ENCODE measurements at places on chromosomes 12 and 14. TPM values are rescaled to one million over a fixed set of nuclear protein-coding genes. Genes with fewer than 3 reads are reported as not detected.

PUS7L gene
- 14.5 TPM for total RNA-seq

MYO1H gene
- not detected for total RNA-seq

CLEC12A gene
- 4.8 TPM for total RNA-seq

FERMT2 gene
- total RNA-seq = 78.2 TPM

SPTSSA gene
- 17.4 TPM for total RNA-seq

CLEC4A gene
- 3.7 TPM for total RNA-seq

PCED1B gene
- 9.2 TPM for total RNA-seq

PEBP1 gene
- total RNA-seq = 321 TPM

NFATC4 gene
- 45.3 TPM for total RNA-seq

NGB gene
- total RNA-seq = not detected

PEX5 gene
- 42.3 TPM for total RNA-seq

C12orf60 gene
- total RNA-seq = 2.0 TPM

GRCh38 chr12:7042842-7043241 lies 17.7 kb upstream of the C1S start:
- no peaks in the 10 kb centered on the region for H3K4me1 ChIP-seq
- no peaks in the 10 kb centered on the region for H3K27me3 ChIP-seq
- H3K36me3 ChIP-seq = no peaks in the 10 kb centered on the region

DNA sequence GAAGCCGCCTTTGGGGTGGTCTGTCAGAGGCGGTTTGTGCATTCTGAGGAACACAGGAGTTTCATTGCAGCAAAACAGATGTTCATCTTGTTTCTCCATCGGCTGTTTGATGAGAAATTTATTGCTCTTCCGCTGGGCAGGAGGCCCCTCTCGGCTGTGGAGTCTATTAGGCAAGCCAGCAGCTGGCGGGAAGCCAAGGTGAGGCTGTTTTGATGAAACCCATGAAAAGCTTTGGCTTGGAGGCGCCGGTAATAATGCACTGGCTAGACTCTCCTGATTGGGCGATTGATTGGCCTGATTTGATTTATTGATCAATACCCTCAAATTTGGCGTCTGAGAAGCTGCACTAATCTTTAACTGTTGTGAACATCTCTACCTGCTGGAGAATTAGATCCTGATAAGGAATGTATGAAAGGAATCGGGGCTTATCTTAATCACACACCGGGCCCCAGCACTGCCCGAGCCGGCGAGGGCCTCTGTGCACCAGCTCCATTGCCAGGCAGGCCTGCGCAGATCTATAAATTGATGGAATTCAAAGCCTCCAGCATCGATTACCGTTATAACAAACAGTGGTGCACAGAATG lies 187.7 kb downstream of the PHETA1 start:
- H3K27me3 ChIP-seq = no peaks in the 10 kb centered on the region
- peak; percentile 89 for DNase-seq
- no peaks in the 10 kb centered on the region for H3K36me3 ChIP-seq
- H3K4me1 ChIP-seq = no peaks in the 10 kb centered on the region
- no peak overlapping the region for H3K4me3 ChIP-seq

DNA sequence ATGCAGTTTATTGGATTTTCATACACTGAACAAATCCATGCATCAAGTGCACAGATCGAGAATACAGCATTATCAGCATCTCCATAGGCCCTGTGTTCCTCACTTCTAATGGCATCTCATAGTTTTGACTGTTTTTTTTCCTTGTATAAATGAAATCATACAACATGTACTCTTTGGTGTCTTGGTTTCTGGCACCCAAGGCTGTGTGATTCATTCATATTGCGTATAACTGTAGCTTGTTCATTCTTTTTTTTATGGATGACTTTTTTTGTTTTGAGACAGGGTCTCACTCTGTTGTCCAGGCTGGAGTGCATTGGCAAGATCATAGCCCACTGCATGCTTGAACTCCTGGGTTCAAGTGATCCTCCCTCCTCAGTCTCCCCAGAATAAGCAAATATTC lies 14.3 kb downstream of the RASSF8 start:
- H3K27me3 ChIP-seq = no peaks in the 10 kb centered on the region
- DNase-seq = no peak
- H3K36me3 ChIP-seq = no peaks in the 10 kb centered on the region
- H3K27ac ChIP-seq = no peak overlapping the region

DNA sequence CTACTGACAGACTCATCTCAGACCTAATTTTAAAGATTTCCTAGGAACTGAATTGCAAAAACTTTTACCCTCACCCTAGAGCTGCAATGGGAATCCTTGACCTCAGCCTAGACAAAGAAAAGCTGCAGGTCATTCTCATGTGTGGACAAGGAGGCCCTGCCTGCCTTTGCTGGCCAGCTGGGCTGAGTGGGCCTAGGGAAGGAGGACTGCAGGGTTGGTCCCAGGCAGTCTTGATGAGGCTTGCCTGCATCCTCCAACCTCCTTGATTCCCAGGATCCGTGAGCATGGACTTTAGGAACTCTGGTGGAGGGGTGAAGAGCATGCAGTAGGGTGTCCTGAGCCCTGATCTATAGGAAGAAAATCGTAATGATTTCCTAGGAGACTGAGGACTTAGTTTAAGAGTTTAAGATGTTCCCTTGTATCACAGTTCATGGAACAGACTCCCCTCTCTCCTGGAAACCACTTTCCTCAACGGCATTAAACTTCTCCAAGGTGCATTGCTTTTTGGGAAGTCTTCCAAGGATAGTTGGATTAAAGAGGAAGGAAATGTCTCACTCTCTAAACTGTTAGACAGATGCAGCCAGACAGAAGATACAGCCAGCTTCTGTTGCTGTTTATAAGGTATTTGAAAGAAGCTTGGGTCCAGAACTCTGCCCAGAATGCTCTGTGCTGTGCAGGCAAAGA lies 55.4 kb upstream of the DDX11 start:
- no peak overlapping the region for H3K4me3 ChIP-seq
- H3K4me1 ChIP-seq = no peaks in the 10 kb centered on the region
- H3K27me3 ChIP-seq = no peaks in the 10 kb centered on the region
- no peak for DNase-seq

GRCh38 chr14:50222055-50222613 lies 9.2 kb downstream of the SOS2 start:
- H3K4me1 ChIP-seq = no peaks in the 10 kb centered on the region
- no peak for DNase-seq
- no peak overlapping the region for H3K4me3 ChIP-seq
- H3K36me3 ChIP-seq = no peaks in the 10 kb centered on the region
- peak overlapping the region; percentile 46 for H3K27ac ChIP-seq
- H3K27me3 ChIP-seq = no peaks in the 10 kb centered on the region

DNA sequence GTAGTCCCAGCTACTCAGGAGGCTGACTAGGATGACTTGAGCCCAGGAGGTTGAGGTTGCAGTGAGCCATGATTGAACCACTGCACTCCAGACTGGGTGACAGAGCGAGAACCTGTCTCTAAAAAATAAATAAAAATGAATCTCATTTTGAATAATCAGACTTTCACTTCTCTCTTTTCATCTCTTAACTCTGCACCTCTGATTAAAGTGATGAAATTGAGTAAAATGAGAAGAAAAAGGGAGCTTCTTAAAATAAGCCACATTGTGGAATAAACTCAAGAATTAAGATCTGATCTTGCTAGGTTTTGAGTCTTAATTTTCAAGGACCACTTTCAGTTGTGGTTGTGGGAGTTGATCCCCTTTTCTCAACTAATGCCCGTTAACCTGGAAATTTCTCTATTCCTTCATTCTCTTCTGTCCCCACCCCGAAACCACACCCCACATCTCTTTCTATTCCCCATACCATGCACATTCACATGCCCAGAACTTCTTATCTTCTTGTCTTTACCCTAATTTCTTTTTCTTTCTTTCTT lies 70.9 kb upstream of the ETV6 start:
- DNase-seq = no peak
- no peaks in the 10 kb centered on the region for H3K27me3 ChIP-seq
- H3K27ac ChIP-seq = no peak overlapping the region

- H3K4me3 ChIP-seq = no peak overlapping the region
- no peaks in the 10 kb centered on the region for H3K36me3 ChIP-seq
- H3K27me3 ChIP-seq = no peaks in the 10 kb centered on the region
These were observed 650.1 kb upstream of the MDGA2 start for GRCh38 chr14:48325486-48325885.

DNA sequence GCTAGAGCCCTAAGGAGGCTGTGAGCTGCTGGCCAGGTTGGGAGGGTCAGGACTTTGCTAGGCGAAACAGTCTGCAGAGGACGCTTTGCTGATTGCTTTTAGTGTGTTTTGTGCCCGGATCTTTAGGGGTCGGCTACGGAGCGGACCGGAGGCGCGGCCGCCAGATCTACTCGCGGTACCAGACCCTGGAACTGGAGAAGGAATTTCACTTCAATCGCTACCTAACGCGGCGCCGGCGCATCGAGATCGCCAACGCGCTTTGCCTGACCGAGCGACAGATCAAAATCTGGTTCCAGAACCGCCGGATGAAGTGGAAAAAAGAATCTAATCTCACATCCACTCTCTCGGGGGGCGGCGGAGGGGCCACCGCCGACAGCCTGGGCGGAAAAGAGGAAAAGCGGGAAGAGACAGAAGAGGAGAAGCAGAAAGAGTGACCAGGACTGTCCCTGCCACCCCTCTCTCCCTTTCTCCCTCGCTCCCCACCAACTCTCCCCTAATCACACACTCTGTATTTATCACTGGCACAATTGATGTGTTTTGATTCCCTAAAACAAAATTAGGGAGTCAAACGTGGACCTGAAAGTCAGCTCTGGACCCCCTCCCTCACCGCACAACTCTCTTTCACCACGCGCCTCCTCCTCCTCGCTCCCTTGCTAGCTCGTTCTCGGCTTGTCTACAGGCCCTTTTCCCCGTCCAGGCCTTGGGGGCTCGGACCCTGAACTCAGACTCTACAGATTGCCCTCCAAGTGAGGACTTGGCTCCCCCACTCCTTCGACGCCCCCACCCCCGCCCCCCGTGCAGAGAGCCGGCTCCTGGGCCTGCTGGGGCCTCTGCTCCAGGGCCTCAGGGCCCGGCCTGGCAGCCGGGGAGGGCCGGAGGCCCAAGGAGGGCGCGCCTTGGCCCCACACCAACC lies 1.5 kb downstream of the HOXC6 start:
- no peak overlapping the region for H3K27ac ChIP-seq
- no peak overlapping the region for H3K4me3 ChIP-seq
- H3K4me1 ChIP-seq = peaks cover 4% of the 10 kb centered on the region
- H3K27me3 ChIP-seq = peaks cover 3% of the 10 kb centered on the region

DNA sequence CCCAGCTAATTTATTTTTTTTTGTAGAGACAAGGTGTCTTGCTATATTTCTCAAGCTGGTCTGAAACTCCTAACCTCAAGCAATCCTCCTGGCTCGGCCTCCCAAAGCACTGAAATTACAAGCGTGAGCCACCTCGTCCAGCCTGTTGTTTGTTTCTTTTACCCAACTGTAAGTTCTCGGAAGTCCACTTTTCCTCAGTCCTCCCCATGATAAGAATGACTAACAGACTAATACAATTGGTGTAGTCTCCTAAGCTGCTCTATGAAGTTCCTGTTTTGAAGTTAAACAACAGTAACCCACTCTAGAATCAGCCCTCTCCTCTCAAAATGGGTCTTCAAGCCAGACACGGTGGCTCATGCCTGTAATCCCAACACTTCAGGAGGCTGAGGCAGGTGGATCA lies 36.5 kb downstream of the HIGD1C start:
- H3K4me1 ChIP-seq = peaks cover 13% of the 10 kb centered on the region
- no peaks in the 10 kb centered on the region for H3K27me3 ChIP-seq
- H3K36me3 ChIP-seq = peaks cover 26% of the 10 kb centered on the region
- H3K4me3 ChIP-seq = no peak overlapping the region

GRCh38 chr12:32902287-32902997 lies 5.9 kb upstream of the PKP2 start:
- H3K4me3 ChIP-seq = no peak overlapping the region
- H3K27ac ChIP-seq = no peak overlapping the region
- H3K27me3 ChIP-seq = no peaks in the 10 kb centered on the region
- no peaks in the 10 kb centered on the region for H3K36me3 ChIP-seq

GRCh38 chr12:7127916-7128626 lies 618 bp downstream of the RBP5 start:
- H3K27me3 ChIP-seq = no peaks in the 10 kb centered on the region
- peaks cover under 1% of the 10 kb centered on the region for H3K36me3 ChIP-seq
- peaks cover 12% of the 10 kb centered on the region for H3K4me1 ChIP-seq
- DNase-seq = no peak
- H3K27ac ChIP-seq = peak overlapping the region; percentile 66

DNA sequence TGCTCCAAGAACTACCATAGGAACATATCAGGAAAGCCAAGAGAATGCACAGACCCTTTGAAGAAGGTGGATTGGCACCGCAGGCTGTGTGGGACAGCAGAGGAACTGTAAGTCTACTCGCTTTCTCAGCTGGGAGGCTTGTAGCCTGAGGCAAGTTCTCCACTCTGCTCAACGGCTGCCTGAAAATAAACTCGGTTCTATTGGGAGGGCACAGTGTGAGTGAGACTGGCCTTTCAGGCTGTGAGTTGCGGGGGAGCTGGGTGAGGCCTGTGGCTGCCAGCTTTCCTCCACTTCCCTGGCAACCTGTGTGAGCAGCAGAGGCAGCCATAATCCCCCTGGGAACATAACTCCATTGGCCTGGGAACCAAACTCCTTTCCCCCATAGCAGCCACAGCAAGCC lies 132.1 kb downstream of the ANKS1B start:
- no peaks in the 10 kb centered on the region for H3K27me3 ChIP-seq
- no peak overlapping the region for H3K4me3 ChIP-seq
- DNase-seq = no peak
- H3K27ac ChIP-seq = no peak overlapping the region
- H3K36me3 ChIP-seq = no peaks in the 10 kb centered on the region

GRCh38 chr12:98885778-98886177 lies 240.7 kb downstream of the APAF1 start:
- DNase-seq = no peak
- H3K27ac ChIP-seq = no peak overlapping the region
- H3K27me3 ChIP-seq = peaks cover 2% of the 10 kb centered on the region
- no peak overlapping the region for H3K4me3 ChIP-seq
- no peaks in the 10 kb centered on the region for H3K36me3 ChIP-seq

GRCh38 chr12:11786638-11787365 lies 137.3 kb downstream of the ETV6 start:
- no peak for DNase-seq
- H3K4me1 ChIP-seq = no peaks in the 10 kb centered on the region
- H3K27ac ChIP-seq = no peak overlapping the region
- no peak overlapping the region for H3K4me3 ChIP-seq
- H3K36me3 ChIP-seq = no peaks in the 10 kb centered on the region

DNA sequence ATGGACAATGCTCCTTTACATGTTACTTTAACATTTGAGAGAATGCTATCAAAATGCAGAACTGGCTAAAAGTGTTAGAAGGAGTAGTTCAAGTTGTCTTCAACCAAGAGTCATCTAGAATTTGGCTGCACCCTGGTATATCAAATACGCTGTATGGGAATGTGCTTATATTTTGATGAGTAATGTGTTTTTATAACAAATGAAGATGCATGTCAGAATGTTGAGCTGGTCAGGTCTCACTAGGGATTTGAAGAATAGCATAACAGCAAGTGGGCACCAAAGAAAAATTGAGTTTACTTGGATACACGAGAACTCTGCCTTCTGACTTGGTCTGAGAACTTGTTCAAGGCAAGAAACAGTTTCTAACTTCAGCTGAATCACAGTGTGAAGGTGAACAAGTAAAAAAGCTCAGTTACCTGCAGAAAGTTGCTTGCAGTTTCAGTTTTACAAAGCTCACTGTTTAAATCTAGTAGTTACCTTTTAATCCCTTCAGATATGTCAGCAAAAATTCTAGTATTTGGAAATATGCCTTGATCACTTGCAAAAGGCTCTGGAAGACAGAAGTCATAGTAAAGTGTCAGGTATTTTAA lies 82.3 kb downstream of the PDE3A start:
- no peaks in the 10 kb centered on the region for H3K36me3 ChIP-seq
- no peaks in the 10 kb centered on the region for H3K27me3 ChIP-seq
- H3K4me3 ChIP-seq = no peak overlapping the region
- no peak overlapping the region for H3K27ac ChIP-seq
- DNase-seq = no peak
- H3K4me1 ChIP-seq = peaks cover 2% of the 10 kb centered on the region

GRCh38 chr14:62939970-62940369 lies 105.3 kb downstream of the KCNH5 start:
- no peaks in the 10 kb centered on the region for H3K4me1 ChIP-seq
- H3K27ac ChIP-seq = no peak overlapping the region
- no peak overlapping the region for H3K4me3 ChIP-seq
- no peaks in the 10 kb centered on the region for H3K27me3 ChIP-seq
- no peak for DNase-seq
- no peaks in the 10 kb centered on the region for H3K36me3 ChIP-seq
